ENCODE measurements at places on chromosomes 4 and X. TPM values are rescaled to one million over a fixed set of nuclear protein-coding genes. Genes with fewer than 3 reads are reported as not detected.

DNA sequence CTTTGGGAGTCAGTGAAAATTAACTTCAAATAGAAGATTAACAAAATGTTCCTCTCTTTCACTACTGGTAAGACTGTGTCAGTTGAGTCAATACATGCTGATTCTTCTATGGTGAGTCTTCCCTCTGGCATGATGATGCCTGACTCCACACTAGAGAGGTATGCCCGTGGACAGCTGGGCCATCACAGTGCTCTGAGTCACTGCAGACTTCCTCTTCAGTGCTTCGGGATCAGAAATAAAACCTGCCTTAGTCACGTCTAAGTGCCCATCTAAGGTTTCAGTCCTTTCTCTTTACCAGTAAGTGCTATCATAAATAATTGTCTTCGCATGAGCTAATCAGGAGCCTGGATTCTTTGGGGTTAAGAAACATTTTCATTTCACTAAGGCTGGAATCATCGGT is 1.6 kb upstream of the ASB5 start:
- H3K4me1 ChIP-seq, result peaks cover 46% of the 10 kb centered on the region
- H3K4me3 ChIP-seq, result peak overlapping the region; percentile 48
- H3K36me3 ChIP-seq, result no peaks in the 10 kb centered on the region
- peak overlapping the region; percentile 72 for H3K27ac ChIP-seq
- DNase-seq, result peak; percentile 94

MAGEB5 gene
- not detected for total RNA-seq

GRCh38 chrX:119042996-119043395 is 29.8 kb upstream of the CT47C1 start:
- no peak overlapping the region for H3K4me3 ChIP-seq
- peak; percentile 19 for DNase-seq
- no peaks in the 10 kb centered on the region for H3K36me3 ChIP-seq
- no peaks in the 10 kb centered on the region for H3K27me3 ChIP-seq
- H3K27ac ChIP-seq, result no peak overlapping the region

L1CAM gene
- 11.2 TPM for total RNA-seq

- peak overlapping the region; percentile 29 for H3K27ac ChIP-seq
- no peak overlapping the region for H3K4me3 ChIP-seq
- H3K27me3 ChIP-seq, result no peaks in the 10 kb centered on the region
- peaks cover 28% of the 10 kb centered on the region for H3K4me1 ChIP-seq
- peak; percentile 2 for DNase-seq
These were observed 167.2 kb downstream of the WDFY3 start for GRCh38 chr4:84799318-84799717.

DNA sequence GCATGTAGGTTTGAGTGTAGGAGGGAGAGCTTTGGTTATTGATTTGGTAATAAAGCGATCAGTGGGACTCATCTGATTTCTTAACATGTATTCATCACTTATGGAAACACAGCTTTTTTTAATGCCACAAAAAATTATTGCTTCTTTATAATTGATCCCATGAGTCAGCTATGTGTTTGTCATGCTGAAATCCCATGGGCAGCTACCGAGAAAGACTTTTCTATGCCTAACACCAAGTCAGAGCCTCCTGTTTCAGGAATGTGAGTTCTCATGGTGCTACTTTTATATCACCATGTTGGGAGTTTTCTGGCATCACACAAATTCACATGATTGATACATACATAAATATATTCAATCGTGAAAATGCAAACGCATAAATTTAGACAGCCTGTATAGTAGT is 165.7 kb downstream of the RAPGEF2 start:
- no peak overlapping the region for H3K27ac ChIP-seq
- no peak overlapping the region for H3K4me3 ChIP-seq
- DNase-seq, result no peak
- peaks cover 9% of the 10 kb centered on the region for H3K4me1 ChIP-seq

DNA sequence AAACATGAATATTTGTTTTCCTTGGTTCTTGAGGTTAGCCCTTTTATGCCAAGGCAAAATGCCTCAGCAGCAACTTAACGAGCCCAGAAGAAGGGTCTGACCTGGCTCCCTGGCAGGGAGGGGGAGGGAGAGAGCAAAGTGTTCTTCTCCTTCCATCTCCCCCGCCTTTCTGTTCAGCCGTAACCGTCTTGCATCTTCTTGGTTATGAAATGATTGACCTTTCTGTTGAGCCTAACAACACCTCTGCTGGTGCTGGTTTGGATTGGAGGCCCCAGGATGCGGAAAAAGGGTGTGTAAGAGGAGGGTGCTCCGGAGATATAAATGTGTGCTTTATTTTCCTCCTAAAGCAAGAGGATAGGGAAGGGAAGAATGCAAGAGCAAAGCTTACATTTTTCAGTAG is 44.7 kb downstream of the PTTG2 start:
- H3K4me3 ChIP-seq, result no peak overlapping the region
- H3K4me1 ChIP-seq, result 0 out of 2 replicates have a peak, but pooled peaks cover 8% of the 10 kb centered on the region
- no peaks in the 10 kb centered on the region for H3K27me3 ChIP-seq
- H3K36me3 ChIP-seq, result no peaks in the 10 kb centered on the region

GRCh38 chr4:145207934-145208333 is 27.5 kb upstream of the OTUD4 start:
- no peak for DNase-seq
- H3K27ac ChIP-seq, result no peak overlapping the region
- H3K4me1 ChIP-seq, result no peaks in the 10 kb centered on the region
- no peak overlapping the region for H3K4me3 ChIP-seq
- no peaks in the 10 kb centered on the region for H3K27me3 ChIP-seq

DNA sequence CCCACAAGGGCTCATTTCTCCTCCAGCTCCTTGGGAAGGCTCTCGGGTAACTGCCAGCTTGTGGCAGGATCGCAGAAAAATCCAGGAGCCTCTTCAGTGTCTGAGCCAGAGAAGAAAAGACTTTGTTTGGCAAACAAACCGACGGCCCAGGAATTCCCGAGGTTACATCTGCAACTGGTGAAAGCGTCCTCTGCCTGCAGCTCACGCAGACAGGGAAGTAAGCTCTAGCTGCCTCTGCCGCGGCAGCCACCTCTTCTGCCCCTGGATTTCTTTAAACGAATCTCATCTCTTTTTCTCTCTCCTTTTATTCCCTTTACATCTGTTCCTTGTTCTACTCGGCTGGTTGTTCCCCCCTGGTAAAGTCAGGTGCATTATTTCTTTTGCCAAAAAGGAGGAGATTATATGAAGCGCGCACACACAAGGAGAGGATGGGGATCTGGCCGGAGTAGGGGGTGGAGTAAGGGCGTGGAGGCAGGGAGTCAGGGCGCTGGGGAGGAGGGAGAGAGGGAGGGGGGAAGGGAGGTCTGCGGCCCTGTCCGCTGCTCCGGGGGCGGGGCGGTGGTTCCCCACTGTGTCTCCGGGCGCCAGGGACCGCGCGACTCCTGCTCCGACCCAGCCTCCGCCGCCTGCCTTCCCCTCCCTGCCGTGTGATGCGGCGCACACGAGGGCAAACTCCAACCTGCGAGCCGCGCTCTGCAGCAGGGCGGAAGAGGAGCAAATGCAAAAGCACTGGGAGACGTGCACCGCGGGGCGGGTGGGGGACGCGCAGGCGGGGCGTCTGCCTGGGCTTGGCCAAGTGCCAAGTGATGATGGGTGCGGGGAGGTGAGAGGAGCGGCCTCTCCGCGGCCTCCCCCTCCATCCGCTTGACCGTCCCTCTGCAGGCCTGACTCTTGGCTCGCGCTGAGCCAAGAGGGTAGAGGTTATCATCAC is at the start of gene DCHS2:
Gene DCHS2 (minus strand): TSS at position 459 of the 931 bp plus-strand sequence. CDS start 444 bp downstream, at position 15.
- no peaks in the 10 kb centered on the region for H3K36me3 ChIP-seq
- no peak within 1 kb of the TSS for H3K27ac ChIP-seq
- peaks cover 8% of the 10 kb centered on the region for H3K27me3 ChIP-seq
- H3K4me1 ChIP-seq, result no peaks in the 10 kb centered on the region
- DNase-seq, result peak; percentile 13

ARFIP1 gene
- 28.1 TPM for total RNA-seq

DNA sequence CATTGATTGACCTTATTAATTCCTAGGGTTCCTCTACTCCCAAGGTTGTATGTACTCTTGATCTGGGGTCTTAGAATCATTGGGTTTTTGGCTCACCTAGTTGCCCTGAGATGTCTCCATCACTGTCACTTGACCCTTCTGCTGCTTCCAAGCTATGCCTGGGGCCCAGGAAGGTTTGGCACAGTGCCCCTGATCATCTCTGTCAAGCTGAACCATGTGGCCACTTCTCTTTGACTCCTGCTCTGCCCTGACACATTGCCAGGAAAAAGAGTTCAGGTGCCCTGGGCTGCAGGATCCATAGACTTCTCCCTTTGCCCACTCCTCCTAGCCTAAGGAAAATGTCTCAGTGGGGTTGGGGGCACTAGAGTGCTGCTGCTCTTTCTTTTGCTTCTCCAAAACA is 3.9 kb upstream of the CHST7 start:
- H3K4me3 ChIP-seq, result no peak overlapping the region
- H3K27ac ChIP-seq, result no peak overlapping the region
- H3K4me1 ChIP-seq, result peaks cover 26% of the 10 kb centered on the region
- no peaks in the 10 kb centered on the region for H3K36me3 ChIP-seq
- DNase-seq, result no peak
- no peaks in the 10 kb centered on the region for H3K27me3 ChIP-seq

All from PC-3 (cell line).